ENCODE measurements at places on chromosomes 16 and 17.

DNA sequence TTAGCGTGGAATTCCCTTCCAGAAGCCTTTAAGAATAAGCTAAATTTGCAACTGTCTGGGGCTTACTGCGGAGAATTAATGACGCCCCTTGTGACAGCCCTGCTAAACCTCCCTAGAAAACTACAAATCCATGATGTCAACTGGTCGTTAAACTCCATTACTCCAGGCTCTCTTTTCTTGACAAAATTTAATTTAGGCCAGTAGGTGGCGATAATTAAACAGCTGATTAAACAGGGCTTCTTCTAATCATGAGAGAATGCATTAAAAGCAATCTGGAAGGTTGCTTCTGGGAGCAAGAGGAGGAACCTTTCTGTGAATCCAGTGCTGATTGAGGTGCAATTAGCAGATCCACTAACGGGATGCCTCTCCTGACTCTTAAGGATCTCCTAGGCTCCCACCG lies 8.1 kb upstream of the NLRP1 start:
- no peak for DNase-seq

DNA sequence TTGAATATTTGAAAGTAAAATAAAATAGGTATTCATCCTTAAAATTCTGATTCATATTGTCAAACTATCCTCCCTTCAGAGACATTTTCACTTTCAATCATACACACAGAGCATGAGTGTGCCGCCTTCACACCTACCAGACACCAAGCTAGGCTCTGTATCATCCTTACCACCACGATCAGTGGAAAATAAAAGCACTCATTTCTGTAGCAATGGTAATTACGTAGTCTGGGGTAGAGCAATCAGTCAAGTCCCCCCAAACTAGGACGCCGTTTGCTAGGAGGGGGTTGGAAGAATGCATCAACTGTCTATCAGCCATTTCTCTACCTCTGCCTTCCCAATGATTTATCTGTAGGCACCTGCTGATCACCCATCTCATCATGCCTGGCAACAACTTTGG lies 84.6 kb upstream of the GRIN2A start:
- DNase-seq: no peak

- DNase-seq: peak; percentile 72
Observed at GRCh38 chr16:57475711-57476339, 10.5 kb downstream of the DOK4 start.

DNA sequence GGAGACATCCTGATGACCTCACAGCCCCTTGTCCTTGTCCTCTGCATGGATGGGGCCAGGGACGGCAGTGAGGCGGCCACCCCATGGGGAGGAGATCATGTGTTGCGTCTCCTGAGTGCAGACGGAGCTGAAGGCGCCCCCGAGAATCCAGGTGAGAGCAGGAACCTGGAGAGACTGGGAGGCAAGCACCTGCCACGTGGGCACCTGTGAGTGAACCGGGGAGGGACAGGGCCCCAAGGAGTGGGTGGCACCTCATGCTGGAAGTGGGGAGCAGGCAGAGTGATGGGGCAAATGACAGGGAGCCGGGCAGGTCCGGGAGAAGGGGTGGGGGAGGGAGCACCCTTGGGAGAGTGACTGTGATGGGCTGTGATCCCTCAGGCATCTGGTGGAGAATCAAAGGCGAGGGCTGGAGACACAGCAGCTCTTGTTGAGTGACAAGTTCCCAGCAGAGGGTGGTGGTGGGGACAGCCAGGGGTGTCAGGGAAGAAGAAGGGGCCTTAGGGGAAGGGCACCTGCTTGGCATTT lies 174.3 kb upstream of the CHMP6 start:
- DNase-seq: no peak

DNA sequence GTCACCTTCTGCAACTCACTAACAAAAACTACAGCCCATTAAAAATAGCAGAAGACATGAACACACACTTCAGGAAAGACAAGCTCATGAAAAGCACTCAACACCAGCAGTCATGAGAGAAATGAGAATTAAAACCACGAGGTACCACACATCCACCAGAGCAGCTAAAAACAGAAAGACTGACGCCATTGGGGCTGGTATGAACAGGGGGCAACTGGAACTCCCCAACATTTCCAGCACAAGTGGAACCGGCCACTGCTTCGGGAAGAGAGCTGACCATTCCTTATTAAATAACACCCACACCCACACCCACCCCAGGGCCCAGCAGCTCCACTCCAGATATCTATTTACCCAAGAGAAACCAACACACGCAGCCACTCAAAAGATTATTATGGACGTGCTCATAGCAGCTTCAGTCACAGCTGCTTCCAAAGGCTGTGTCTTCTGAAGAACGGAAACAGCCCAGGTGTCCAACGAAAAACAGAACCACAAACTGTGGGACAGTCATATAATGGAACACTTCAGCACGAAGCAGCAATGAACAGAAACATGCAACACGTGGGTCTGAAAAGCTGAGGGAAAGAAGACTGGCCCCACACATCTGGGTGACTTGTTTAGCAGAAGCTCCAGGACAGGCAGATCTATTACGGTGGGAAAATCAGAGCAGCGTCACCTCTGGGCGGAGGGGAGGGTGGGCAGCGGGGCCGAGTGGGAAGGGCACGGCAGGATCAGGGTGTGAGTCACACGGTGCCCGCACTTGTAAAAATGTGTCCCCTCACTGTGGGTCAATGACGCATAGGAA lies 41.1 kb downstream of the KLHDC4 start:
- DNase-seq: no peak

- DNase-seq: no peak
Observed at GRCh38 chr17:50935221-50935995, 69.3 kb upstream of the TOB1 start.

- no peak for DNase-seq
Observed at GRCh38 chr16:9407206-9407758, 315.8 kb downstream of the HAPSTR1 start.

- DNase-seq: no peak
Observed at GRCh38 chr16:55492756-55493380, 13.9 kb downstream of the MMP2 start.

- no peak for DNase-seq
Observed at GRCh38 chr17:29051194-29051593, 8.3 kb downstream of the PIPOX start.

DNA sequence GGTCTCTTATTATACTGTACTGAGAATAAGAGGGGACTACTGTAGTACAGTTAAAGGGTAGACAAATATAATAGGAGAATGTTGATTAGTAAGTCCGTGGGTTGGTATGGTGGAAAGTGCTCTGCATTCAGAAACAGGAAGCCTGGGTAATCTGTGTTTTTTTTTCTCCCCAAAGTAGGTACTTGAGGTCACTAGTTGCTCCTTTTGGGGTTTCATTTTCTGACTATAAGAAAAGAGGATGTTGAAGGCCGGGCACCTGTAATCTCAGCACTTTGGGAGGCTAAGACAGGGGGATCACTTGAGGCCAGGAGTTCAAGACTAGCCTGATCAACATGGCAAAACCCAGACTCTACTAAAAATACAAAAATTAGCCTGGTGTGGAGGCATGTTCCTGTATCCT lies 42.0 kb upstream of the MMD start:
- no peak for DNase-seq

DNA sequence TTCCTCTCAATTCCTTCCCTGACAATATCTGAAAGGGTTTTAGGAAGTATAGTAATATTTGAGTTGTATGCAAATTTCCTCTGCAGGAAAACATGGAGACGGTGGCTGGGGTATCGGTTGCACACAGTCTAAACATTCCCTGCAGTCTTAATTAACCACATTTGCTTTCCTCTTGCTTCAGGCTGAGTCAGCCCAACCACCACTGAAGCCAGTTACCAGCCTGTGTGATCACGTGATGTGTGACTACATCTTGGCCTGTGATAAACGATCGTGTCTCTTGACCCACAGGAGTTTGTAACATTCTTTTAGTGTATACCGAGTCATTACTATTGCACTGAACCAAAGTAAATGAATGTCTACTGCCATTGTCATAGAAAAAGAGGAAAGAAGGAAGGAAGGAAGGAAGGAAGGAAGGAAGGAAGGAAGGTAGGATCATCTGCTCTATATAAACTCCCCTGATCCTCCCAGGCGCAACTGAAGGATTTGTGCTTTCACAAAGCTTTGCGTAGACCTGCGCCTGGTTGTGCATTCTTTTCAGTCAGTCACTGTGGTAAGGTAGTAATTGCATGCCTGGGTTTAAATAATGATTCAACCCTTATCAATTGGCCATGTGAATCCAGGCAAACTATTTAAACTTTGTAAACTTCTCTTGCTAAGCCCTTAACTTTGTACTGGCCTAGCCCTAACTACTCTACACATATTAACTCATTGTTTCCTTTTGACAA lies 280.6 kb upstream of the SALL1 start:
- DNase-seq: no peak

- no peak for DNase-seq
Observed at GRCh38 chr16:48075398-48075797, 80.4 kb downstream of the ABCC12 start.

DNA sequence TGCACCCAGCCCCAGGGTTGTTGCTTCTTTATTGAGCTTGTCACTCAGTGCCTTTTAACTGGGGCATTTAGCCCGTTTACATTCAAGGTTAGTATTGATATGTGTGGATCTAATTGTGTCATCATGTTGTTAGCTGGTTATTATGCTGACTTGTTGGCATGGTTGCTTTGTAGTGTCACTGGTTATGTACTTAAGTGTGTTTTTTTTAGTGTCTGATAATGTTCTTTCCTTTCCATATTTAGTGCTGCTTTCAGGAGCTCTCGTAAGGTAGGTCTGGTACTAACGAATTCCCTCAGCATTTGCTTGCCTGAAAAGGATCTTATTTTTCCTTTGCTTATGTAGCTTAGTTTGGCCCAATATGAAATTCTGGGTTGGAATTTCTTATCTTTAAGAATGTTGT lies 33.5 kb downstream of the NF1 start:
- no peak for DNase-seq

GRCh38 chr16:88737298-88738150 lies 31.2 kb downstream of the CTU2 start:
- DNase-seq: peak; percentile 44

DNA sequence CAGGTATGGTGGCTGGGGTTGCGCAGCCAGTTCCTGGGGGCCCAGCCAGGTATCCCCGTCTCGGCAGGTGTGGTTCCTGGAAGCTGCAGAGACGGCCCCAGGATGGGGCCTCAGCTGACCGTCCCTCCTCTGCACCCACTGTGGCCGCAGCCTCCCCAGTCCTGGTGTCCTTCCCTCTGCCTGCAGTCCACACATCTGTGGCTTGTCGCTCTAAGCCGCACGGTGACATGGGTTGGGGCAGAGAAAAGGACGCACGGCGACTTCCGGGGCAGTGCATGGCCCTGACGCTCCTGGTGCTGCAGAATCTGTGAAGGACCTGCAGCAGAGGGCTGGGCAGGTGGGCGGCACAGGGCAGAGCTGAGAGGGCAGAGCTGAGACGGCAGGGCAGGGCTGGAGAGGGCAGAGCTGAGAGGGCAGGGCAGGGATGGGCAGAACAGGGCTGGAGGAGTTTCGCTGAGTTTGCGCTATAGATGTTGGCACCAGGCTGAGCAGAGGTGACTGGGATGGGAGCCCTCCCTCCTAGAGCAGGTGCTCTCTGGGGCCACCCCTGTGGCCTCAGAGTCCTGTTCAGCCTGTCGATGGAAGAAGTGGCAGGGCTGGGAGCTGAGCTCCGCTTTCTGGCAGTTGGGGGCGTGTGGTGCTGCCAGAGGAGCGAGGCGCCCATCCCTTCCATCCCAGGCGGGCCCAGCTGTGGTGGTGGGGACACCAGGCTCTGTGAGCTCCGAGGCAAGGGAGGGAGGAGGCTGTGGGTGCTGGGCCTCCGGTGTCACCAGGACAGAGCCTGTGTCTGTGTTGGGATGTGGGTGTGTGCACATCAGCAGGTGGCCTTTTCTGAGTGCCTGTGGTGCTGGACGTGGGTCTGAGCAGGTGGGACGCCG lies 23.0 kb downstream of the TSC2 start:
- DNase-seq: no peak

GRCh38 chr17:48294806-48295361 lies 135.1 kb downstream of the SKAP1 start:
- DNase-seq: no peak

DNA sequence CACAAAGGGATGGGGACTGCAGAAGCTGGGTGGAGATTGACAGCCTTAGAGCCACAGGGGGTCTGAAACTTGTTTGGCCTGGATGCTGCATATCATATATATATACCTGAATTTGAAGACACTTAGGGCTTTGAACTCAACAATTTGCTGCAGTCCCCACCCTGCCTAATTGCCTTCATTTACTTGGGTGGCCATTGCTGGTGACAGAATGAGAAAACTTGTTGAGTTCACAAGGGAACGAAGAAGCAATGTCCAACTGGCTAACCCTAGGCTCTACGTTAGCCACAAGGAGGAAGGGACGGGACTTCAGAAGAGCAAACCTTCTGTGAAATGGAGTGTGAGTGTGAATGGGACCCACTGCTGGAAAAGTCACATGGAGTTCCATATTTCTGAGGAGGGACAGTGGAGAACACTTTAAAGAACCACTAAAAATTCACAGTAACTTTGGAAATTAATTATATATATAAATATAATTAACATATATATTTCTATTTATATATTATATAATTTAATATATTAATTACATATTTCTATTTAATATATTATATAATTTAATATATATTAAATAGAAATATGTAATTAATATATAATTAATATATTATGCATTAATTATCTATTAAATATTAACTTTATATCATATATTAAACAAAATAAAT lies 215.3 kb upstream of the SOX9 start:
- no peak for DNase-seq

- DNase-seq: no peak
Observed at GRCh38 chr17:78422872-78423588, 44.6 kb downstream of the PGS1 start.

DNA sequence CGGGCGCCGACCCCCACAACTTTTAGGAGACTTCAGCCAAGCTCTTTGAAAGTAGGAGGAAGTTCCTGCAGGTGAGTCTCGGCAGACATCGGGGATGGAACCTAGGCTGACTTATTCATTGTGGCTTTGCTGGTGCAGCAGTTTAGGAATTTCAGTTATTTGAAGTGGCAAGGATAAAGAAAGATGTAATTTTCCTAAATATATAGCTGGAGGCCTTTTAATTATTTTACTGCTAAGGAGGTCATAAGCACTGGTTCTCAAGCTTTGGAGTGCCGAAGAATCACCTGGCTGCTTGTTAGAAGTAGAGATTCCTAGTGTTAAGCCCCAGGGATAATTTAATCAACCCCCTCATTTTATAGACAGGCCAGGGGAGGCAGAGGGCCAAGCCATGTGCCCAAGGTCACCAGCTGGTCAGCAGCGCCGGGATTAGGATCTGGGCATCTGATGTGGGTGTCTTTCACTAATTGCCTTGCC lies 28.9 kb upstream of the BCAR1 start:
- no peak for DNase-seq

DNA sequence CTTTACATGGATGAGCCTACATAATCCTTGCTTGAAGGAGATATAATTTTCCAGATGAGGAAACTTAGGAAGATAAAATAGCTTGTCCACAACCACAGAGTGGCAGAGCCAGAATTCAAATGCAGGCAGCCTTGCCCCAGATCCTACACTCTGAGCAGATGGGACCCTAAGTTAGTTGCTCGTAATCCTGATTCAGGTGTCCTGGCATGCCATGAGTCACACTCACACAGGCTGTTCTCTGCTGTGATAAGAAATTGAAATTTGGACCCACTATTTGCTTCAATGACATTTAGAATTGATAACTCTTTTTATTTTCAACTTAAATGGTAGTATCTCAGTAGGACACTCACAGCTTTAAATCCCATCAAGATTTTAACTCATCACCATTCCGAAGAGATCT lies 150.7 kb upstream of the CACNG5 start:
- no peak for DNase-seq

- DNase-seq: no peak
Observed at GRCh38 chr16:74249254-74249653, 47.4 kb upstream of the PSMD7 start.
